ENCODE measurements at places on chromosomes 12 and 14. TPM values are rescaled to one million over a fixed set of nuclear protein-coding genes. Genes with fewer than 3 reads are reported as not detected.
A peak's percentile ranks its signal among the peaks of the same experiment; 100 is the strongest.

TMEM30B gene
- 0.77 TPM for total RNA-seq

TEAD4 gene
- 24.2 TPM for total RNA-seq

LARP4 gene
- 48.7 TPM for total RNA-seq

AQP5 gene
- not detected for total RNA-seq

SLC24A4 gene
- total RNA-seq: 6.2 TPM

TDRD9 gene
- total RNA-seq: 1.4 TPM

DNA sequence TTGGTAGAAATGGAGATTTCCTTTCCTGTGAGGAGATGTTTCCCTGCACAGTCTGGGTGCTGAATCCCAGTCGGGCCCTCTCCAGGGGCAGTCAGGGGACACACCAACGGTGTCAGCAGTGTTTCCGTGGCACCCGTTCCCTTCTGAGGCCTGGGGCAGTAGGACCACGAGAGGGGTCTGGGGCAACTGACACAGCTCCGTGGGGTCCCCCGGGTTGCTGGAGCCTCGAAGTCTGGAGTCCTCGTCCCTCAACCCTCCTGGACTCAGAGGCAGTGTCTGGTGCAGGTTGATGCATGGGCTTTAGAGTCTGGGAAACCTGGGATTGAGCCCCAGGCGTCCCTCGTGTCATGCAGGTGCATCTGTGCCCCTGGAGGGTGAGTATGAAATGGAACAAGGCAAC lies 327.3 kb downstream of the ADGRD1 start:
- no peaks in the 10 kb centered on the region for H3K4me1 ChIP-seq
- no peak overlapping the region for H3K27ac ChIP-seq
- H3K27me3 ChIP-seq: no peaks in the 10 kb centered on the region
- peak; percentile 47 for DNase-seq
- no peaks in the 10 kb centered on the region for H3K36me3 ChIP-seq
- H3K4me3 ChIP-seq: no peak overlapping the region

DNA sequence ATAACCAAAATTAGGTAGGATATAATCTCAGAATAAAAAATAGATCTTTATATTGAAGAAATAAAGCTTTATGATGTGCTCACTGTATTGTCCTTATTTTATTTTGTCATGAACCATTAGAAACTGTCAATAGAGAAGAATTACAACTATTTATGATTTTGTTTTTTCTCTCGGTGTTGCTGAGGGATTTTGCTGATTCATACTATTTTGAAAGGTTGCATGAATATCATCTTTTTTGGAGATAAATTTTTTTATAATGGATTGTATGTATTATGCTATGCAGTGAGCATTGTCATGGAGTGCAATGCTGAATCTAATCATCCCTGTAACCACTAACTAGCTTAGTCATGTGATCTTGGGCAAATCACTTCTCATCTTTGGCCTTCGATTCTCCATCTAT lies 15.0 kb downstream of the SLC39A9 start:
- H3K4me1 ChIP-seq: no peaks in the 10 kb centered on the region
- no peak overlapping the region for H3K4me3 ChIP-seq
- DNase-seq: no peak
- no peak overlapping the region for H3K27ac ChIP-seq

DNA sequence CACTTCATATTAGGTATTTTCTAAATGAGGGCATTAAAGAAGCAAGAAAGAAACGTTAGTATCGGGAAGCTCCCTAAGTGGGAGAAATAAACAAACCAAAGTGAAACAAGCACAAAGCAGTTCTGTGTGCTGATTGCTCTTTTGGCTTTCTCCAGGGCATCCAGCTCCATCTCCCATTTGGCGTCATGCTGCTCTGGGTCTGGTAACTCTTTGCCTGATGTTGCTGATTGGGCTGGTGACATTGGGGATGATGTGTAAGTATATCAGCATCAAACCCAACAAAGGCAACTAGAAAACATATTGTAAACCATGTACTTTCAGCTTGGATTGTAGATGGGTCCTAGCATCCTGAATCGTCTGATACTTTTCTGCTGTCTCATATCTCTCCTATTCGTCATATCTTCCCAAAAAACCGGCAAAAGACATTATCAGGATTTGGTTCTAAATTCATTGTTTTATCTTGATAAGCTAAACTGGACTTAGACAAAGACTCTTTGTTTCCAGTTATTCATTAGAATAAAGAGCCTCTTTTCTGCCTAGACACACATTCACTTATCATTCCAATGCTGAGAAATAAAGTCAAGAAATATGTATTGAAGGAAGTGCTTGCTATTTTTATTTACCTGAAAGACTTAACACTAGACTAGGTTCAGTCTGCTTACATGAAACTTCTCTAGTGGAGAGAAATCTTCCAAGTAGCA lies 2.4 kb downstream of the CLEC12B start:
- no peaks in the 10 kb centered on the region for H3K27me3 ChIP-seq
- H3K36me3 ChIP-seq: no peaks in the 10 kb centered on the region
- peaks cover 4% of the 10 kb centered on the region for H3K4me1 ChIP-seq
- no peak for DNase-seq
- H3K27ac ChIP-seq: no peak overlapping the region

DNA sequence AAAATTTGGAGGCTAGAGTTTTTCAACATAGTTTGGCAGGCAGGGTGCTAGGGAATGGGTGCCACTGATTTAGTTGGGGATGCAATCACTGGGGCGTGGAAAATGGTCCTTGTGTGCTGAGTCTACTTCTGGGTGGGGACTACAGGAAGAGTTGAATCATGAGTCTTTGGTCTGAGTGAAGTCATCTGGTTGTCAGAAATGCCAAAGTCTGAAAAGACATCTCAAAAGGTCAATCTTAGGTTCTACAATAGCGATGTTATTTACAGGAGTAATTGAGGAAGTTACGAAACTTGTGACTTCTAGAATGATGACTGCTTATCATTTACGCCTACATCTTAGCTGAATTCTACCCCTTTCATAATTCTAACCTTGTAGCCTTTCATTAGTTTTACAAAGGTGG lies 209.1 kb downstream of the NUBPL start:
- H3K36me3 ChIP-seq: no peaks in the 10 kb centered on the region
- H3K4me1 ChIP-seq: no peaks in the 10 kb centered on the region
- peak overlapping the region; percentile 30 for H3K27ac ChIP-seq
- no peak overlapping the region for H3K4me3 ChIP-seq

GRCh38 chr14:102213984-102214658 lies 74.4 kb downstream of the WDR20 start:
- H3K4me3 ChIP-seq: no peak overlapping the region
- no peaks in the 10 kb centered on the region for H3K4me1 ChIP-seq
- no peaks in the 10 kb centered on the region for H3K27me3 ChIP-seq
- no peak for DNase-seq
- no peak overlapping the region for H3K27ac ChIP-seq
- H3K36me3 ChIP-seq: peaks cover 13% of the 10 kb centered on the region

DNA sequence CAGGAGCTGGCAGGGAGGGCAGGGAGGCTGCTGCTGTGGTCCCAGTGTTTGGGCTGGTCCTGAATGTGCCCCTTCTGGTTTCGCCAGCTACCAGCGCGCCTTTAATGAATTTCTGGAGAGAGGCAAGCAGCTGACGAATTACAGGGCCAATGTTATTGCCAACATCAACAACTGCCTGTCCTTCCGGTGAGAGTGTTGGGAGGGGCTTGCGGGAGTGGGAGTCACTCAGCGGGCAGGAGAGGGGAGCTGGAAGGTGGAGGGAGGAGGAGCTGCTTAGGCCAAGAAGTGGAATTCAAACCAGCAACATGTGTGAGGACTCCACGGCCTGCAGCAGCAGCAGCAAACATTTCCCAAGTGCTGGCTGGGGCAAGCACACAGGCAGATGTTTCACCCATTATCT lies 7.7 kb downstream of the TNFAIP2 start:
- H3K27ac ChIP-seq: no peak overlapping the region
- peaks cover 77% of the 10 kb centered on the region for H3K4me1 ChIP-seq
- peaks cover 17% of the 10 kb centered on the region for H3K36me3 ChIP-seq
- DNase-seq: no peak

GRCh38 chr12:93098077-93098476 lies 169.0 kb upstream of the EEA1 start:
- H3K27ac ChIP-seq: no peak overlapping the region
- no peaks in the 10 kb centered on the region for H3K4me1 ChIP-seq
- H3K27me3 ChIP-seq: no peaks in the 10 kb centered on the region
- no peaks in the 10 kb centered on the region for H3K36me3 ChIP-seq
- DNase-seq: peak; percentile 78

- no peaks in the 10 kb centered on the region for H3K27me3 ChIP-seq
- H3K4me3 ChIP-seq: no peak overlapping the region
- DNase-seq: no peak
- no peaks in the 10 kb centered on the region for H3K36me3 ChIP-seq
- H3K27ac ChIP-seq: no peak overlapping the region
Measured at GRCh38 chr14:72636094-72636493, 257.8 kb downstream of the DPF3 start.

- no peak overlapping the region for H3K4me3 ChIP-seq
- H3K36me3 ChIP-seq: no peaks in the 10 kb centered on the region
- H3K4me1 ChIP-seq: no peaks in the 10 kb centered on the region
- no peak for DNase-seq
- no peaks in the 10 kb centered on the region for H3K27me3 ChIP-seq
Measured at GRCh38 chr14:39474416-39474911, 42.2 kb upstream of the FBXO33 start.

DNA sequence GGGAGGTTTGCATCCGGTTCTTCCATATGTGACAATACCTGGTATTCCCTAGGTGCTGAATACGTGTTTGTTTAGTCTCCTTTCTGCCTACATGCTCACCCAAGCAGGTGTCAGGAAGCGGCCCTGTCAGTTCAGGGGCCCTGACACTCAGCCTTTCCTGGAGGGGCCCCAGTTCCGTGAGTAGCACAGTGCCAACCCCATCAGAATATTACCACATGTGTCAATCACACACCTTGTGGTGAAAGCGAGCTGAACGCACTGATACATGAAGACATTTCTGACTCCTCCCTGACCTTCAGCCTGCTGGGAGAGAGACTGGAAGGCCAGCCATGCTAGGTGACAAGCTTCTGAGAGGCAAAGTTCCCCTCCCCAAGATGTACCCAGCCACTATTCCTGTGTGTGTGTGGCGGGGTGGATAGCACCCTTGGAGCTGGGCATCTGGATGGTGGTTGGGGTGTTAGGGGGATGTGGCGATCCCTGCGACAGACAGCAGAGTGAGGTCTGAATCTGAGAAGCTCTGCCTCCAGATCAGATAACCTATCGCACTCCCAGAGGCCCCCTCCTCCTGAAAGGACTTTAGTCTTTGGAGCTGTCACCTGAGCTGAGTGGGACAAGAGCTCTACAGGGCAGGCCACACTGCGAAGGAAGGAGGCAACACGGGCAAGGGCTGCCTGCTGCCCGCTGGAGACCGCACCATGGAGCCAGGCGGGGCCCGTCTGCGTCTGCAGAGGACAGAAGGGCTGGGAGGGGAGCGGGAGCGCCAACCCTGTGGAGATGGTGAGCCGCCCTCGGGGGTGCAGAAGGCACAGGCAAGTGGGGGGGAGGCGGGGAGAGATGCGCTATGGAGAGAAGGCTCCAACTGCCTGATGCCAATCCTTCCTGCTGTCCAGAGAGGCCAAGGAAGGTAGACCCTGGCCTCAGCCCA lies at the start of gene SOAT2:
SOAT2 (plus strand) TSS at position 604 of the 925 bp plus-strand sequence; CDS start at position 696, 92 bp downstream.
- no peaks in the 10 kb centered on the region for H3K27me3 ChIP-seq
- peaks cover 43% of the 10 kb centered on the region for H3K4me1 ChIP-seq
- H3K4me3 ChIP-seq: no peak within 1 kb of the TSS
- no peaks in the 10 kb centered on the region for H3K36me3 ChIP-seq

GRCh38 chr12:75482646-75483045 lies 2.1 kb downstream of the GLIPR1 start:
- peak overlapping the region; percentile 46 for H3K4me3 ChIP-seq
- DNase-seq: no peak
- H3K36me3 ChIP-seq: no peaks in the 10 kb centered on the region
- no peaks in the 10 kb centered on the region for H3K27me3 ChIP-seq
- peak overlapping the region; percentile 91 for H3K27ac ChIP-seq
- peaks cover 75% of the 10 kb centered on the region for H3K4me1 ChIP-seq

DNA sequence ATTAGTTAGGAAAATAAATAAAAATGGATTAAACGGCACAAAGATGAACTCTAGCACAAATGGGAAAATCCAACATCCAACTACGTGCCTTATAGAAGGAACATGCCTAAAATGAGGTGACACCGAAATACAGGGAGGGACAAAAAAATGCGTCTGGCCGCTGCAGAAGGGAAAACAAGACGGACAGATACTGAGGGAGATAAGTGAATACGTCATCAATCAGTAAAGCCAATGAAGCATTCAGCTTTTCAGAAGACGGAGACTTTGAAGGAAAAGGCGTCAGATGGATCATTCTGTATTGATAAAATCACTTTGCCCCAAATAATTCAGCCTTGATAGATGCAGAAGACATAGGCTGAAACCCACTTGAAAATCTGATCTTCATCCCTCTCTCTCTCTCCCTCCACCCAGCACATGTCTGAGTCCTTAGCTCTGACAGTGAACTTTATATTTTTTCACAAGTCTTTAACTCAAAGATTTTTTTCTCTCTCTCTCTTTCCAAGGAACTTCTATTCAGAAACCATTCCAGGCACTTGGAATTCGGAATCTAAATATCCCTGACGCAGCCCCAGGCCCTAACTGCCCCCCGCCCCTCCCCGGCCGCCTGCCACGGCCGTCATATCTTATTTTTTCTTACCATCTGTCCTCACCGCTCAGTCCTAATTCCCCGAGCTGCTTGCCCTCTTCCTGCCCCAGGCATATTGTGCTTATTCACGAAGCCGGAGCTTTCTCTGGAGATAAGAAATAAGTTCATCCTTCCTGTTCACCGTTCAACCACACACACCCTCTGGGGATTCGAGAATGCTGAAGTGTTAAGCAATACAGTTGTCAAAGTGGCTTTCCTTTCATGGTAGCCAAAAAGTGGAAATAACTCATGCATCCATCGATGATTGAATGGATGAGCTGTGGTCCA lies 35.5 kb upstream of the RFLNA start:
- no peaks in the 10 kb centered on the region for H3K36me3 ChIP-seq
- DNase-seq: no peak
- H3K4me1 ChIP-seq: no peaks in the 10 kb centered on the region
- no peak overlapping the region for H3K27ac ChIP-seq
- no peak overlapping the region for H3K4me3 ChIP-seq
- peaks cover 73% of the 10 kb centered on the region for H3K27me3 ChIP-seq

- no peaks in the 10 kb centered on the region for H3K27me3 ChIP-seq
- DNase-seq: no peak
- H3K4me3 ChIP-seq: no peak overlapping the region
- no peaks in the 10 kb centered on the region for H3K36me3 ChIP-seq
- no peak overlapping the region for H3K27ac ChIP-seq
- H3K4me1 ChIP-seq: peaks cover 22% of the 10 kb centered on the region
Measured at GRCh38 chr12:32395026-32395425, 4.3 kb upstream of the FGD4 start.

- no peak overlapping the region for H3K4me3 ChIP-seq
- no peaks in the 10 kb centered on the region for H3K4me1 ChIP-seq
Measured at GRCh38 chr14:26113911-26114640, 483.8 kb downstream of the NOVA1 start.

GRCh38 chr12:113860950-113861349 lies 105.2 kb downstream of the RBM19 start:
- H3K36me3 ChIP-seq: peaks cover 20% of the 10 kb centered on the region
- no peak overlapping the region for H3K27ac ChIP-seq
- DNase-seq: no peak

Measured in spleen (tissue), 13 donors.